ENCODE measurements at places on chromosomes 5 and 9. TPM values are rescaled to one million over a fixed set of nuclear protein-coding genes. Genes with fewer than 3 reads are reported as not detected.

DNA sequence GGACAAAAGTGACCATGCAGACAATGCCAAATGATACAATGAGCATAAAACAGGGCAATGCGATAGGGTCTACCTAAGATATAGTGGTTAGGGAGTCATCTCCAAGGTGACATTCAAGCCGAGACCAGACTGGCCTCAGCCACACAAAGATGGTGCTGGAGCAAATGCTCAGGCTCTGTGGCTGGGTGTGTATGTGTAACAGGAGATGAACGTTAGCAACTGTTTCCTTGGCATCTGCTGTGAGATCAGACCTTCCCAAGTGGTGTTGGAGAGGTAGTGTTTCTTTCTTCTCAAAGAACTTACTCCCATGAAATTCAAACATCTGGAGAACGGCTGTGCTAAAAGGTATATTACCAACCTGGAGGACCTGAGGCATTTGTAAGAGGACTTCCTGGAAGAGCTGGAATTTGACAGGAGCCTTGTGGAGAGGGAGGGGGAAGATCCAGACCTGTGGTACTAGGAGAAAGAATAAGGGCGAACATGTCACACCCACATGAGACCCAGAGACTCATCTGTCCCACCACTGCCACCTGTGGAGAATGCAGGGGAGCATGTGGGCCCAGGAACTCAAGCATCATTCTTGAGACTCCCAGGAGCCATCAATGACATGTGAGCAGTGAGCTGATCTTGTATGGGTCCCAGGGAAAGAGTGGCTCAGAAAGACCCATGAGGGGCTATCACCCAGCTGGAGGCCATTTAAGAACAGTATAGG is 21.4 kb upstream of the ANXA6 start:
- DNase-seq: no peak

The ANKRD18A gene
- polyA plus RNA-seq: not detected

The SPATA31E1 gene
- polyA plus RNA-seq: 0.04 TPM

The FOXD4 gene
- 0.03 TPM for polyA plus RNA-seq

All from IMR-90 (cell line).